ENCODE measurements at places on chromosomes 2 and 18. TPM values are rescaled to one million over a fixed set of nuclear protein-coding genes. Genes with fewer than 3 reads are reported as not detected.

Gene YES1
- polyA plus RNA-seq, result 8.4 TPM

Gene WNT10A
- 1.5 TPM for polyA plus RNA-seq

DNA sequence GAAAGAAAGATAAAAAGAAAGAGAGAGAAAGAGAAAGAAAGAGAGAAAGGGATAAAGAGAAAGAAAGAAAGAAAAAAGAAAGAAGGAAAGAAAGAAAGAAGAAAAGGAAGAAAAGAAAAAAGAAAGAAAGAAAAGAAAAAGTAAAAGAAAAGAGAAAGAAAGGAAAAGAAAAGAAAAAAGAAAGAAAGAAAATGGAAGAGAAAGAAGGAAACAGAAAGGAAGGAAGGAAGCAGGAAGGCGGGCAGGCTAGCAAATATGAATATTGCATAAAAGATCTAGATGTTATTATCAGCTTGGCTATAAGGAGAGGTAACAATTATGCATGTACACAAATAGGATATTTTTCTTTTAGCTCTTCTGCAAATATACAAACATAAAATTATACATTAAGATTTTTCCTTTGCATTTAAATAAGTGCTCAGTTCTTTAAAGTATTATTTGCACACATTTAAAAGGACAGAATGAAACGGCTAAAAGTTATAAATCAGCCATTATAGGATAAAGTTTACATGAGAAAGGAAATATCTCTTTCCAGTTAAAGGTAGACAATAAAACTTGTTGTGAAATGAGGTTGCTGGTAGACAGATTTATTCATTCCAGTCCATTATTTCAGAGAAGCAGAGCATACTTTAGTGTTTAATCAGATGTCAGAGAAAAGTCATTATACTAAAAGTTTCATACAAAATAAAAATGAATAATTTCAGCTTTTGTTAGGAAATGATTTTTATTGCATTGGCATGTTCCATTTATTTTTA, 511.4 kb downstream of the KCNJ3 start:
- H3K27me3 ChIP-seq, result no peaks in the 10 kb centered on the region
- no peak overlapping the region for H3K27ac ChIP-seq
- no peak overlapping the region for H3K4me3 ChIP-seq
- DNase-seq, result no peak

Gene KATNAL2
- polyA plus RNA-seq, result 3.1 TPM

Gene IAH1
- 55.8 TPM for polyA plus RNA-seq

DNA sequence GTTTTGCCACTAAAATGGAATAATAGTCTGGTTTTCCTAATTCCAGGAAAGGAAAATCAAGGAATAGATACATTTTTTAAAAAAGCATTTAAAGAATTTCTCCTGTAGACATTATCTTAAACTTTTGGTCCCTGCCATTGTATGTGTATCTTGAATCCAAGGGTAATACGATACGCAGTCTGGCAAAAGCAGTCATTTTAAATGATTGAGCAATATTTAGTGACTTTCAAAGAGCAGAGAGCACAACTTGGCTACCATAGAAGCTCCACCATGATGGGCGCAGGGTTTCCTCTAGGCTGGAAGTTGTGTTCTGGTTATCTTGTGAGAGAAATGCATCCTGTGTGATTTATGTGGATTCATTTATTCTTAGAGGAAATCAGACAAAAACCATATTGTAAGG, 92.9 kb downstream of the NEDD4L start:
- no peaks in the 10 kb centered on the region for H3K36me3 ChIP-seq
- peaks cover 7% of the 10 kb centered on the region for H3K4me1 ChIP-seq
- no peaks in the 10 kb centered on the region for H3K27me3 ChIP-seq
- H3K4me3 ChIP-seq, result no peak overlapping the region

Gene RGPD6
- 7.2 TPM for polyA plus RNA-seq

- no peaks in the 10 kb centered on the region for H3K36me3 ChIP-seq
- no peak overlapping the region for H3K4me3 ChIP-seq
- no peaks in the 10 kb centered on the region for H3K4me1 ChIP-seq
- no peaks in the 10 kb centered on the region for H3K27me3 ChIP-seq
- no peak overlapping the region for H3K27ac ChIP-seq
- DNase-seq, result no peak
Measured at GRCh38 chr2:163505281-163505680, 230.5 kb downstream of the FIGN start.

DNA sequence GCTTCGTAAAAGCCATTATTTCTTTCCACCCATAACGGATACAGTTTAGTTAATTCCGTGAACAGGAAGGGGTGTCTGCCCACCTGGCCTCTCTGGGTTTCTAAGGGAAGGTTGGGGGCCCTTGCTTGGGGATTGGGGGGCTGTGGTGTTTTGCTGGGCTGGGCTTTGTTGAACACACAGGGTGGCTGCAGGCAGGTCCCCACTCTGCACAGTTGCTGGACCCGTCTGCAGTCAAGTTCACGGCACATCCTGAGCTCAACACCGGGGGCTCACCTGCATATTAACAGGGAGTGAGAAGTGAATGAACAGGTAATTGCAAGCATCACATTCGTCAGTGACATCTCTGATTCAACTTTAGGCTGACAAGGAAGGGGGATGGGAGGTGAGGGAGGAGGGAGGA, 109.0 kb downstream of the ZNF516 start:
- DNase-seq, result no peak
- H3K4me1 ChIP-seq, result no peaks in the 10 kb centered on the region
- H3K27me3 ChIP-seq, result no peaks in the 10 kb centered on the region
- H3K4me3 ChIP-seq, result no peak overlapping the region

Gene GRB14
- polyA plus RNA-seq, result 6.7 TPM

DNA sequence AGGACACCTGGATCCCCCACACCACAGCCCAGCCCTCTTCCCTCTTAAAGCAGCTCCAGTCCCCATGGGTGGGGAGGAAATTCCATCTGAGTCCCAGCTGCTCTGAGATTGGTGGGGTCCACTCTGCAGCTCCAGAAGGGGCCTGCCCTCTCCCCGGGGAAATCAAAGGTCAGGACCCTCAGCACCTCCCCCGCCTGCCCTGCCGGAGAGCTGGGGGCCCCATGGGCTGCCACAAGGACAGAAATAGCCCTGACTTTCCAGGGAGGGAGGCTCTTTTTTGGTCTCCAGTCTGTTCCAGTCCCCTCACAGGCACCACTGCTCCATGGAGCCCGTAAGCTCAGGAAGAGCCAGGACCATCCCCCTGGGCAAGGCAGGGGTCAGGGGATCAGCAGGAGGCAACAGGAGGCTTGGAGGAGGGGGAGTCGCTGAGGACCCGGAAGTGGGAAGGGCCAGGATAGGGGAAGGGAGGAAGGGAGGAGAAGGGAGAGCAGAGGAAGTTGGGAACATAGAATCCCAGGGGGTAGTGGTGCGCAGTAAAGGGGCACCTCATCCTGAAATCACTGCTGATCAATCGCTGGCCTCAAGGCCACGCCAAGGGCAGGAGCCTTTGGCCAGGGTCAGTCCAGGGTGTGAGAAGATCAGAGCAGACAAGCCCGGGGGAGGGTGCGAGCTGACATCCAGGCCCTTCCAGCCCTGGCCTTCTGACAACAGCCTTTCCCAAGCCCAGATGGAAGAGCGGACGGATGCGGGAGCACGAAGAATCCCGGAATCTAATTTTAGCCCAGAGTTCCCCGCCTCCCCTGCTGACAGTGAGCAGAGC, 7.6 kb downstream of the ADRA2B start:
- peaks cover 13% of the 10 kb centered on the region for H3K4me1 ChIP-seq
- no peak overlapping the region for H3K4me3 ChIP-seq
- no peaks in the 10 kb centered on the region for H3K27me3 ChIP-seq

DNA sequence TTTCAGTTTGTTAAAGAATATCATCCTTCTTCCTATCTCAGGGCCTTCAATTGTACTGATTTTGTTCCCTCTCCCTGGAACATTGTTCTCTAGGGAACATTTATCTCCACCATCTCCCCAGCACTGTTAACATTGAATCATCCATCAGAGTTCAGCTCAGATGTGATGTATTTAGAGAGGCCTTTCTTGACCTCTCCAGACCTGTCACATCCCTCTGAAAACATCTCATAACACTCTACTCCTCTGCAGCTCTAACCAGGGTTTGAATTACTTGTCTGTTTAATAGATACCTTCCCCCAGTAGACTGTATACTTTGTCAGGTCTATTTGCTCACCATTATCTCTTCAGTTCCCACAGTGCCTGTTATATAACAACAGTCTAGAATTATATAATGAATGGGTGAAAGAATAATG, 98.6 kb downstream of the GALNT1 start:
- H3K27ac ChIP-seq, result no peak overlapping the region
- H3K4me3 ChIP-seq, result no peak overlapping the region
- H3K27me3 ChIP-seq, result no peaks in the 10 kb centered on the region
- DNase-seq, result no peak

Gene FAM237A
- polyA plus RNA-seq, result not detected

Gene ERICH2
- 0.14 TPM for polyA plus RNA-seq

DNA sequence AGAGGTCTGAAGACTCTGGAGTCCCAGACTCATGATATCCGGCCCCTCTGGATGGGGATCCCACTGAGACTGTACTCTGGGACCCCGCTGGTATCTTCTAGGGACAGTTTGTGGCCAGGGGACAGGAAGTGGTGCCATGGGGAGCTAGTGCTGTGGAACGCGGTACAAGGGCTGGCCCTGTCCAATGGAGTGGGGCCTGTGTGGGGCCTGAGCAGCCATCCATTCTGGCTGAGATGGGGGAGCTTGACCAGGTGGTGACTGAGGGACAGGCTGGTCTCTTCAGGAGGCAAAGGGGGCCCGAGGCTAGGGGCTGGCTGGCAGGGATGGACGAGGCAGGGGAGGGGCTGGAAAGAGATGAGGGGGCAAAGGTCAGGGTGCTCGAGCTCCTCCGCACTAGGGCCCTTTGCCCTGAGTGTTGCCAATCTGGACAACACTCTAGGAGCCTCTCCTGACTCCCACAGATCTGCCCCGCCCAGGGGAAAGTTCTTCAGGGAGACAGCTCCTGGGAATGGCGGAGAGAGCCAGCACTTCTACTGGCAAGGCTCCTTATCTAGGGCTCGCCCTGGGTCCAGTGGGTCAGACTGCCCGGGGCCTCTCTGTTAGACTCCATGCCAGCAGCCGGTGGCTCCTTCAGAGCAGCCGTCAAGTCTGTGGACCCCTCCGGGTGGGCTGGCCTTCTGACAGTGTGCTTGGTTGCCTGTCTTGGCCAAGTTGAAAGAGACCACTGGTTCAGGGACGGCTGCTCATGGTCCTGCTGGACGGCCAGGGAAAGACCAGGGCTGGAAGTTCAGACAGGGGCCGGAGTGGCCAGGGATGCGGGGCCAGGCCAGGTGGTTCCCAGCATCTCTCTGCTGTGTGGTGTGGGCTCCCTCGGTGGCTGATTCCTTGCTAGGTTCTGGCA, 12.3 kb downstream of the MALL start:
- H3K27me3 ChIP-seq, result no peaks in the 10 kb centered on the region
- H3K4me3 ChIP-seq, result no peak overlapping the region
- H3K36me3 ChIP-seq, result no peaks in the 10 kb centered on the region
- peaks cover 44% of the 10 kb centered on the region for H3K4me1 ChIP-seq
- DNase-seq, result no peak
- H3K27ac ChIP-seq, result peak overlapping the region; percentile 89

DNA sequence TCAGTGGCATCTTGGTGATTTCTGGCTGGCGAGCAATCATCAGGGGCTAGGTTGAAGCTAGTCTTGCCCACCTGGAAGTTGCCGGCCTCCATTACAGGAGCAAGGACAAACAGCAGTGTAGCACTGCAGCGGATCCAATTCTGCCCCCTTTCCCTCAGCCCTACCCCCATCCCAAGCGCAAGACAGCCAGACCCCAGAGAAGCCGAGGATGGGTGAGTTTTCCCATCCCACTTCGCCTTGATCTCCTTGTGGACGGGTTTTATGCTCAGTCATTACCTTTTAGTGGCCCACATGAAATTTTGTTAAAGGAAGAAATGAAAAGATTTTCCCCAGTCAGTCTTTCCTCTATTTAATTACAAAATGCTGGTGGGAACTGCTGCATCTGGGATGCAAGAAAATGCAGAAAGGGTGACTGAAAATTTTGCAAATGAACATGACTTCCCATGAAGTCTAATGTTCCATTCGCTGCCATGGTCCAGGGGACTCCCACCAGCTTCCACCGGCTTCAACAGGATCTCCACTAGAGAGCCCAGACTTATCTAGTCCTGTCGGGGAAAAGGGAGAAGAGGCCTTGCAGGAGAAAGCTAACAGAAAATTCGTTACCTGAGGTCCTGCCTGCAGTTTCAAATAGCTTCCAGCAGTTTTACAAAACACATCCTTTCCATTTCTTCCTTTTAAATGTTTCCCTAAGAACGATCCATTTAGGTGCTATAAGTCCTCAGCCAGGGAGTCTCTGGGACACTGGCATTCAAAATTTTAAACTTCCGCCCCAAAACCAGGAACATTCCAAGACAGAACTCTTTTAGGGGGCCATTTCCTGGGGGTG, 1.9 kb upstream of the HOXD9 start:
- H3K27me3 ChIP-seq, result peaks cover 87% of the 10 kb centered on the region
- peaks cover 50% of the 10 kb centered on the region for H3K4me1 ChIP-seq
- DNase-seq, result no peak
- no peak overlapping the region for H3K27ac ChIP-seq

Gene ACVR1C
- polyA plus RNA-seq, result 0.09 TPM

DNA sequence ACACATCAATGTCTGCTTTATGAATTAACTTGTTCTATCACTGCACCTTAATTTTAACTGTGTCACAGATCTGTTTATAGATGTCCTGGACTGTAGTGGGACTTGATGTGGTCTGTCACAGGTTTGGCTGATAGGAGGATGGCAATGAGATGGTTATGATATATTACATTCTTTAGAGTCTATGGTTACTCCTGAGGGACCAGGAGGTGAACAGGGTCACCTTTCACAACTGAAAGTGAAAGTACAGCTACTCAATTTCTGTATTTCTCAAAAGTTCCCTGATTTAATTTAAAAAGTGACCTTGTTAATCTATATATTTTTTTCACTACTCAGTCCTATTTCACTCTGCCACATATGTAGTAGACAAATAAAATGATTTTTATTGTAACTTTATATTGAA, 1284.1 kb upstream of the GYPC start:
- no peak overlapping the region for H3K27ac ChIP-seq
- H3K4me1 ChIP-seq, result no peaks in the 10 kb centered on the region
- no peaks in the 10 kb centered on the region for H3K27me3 ChIP-seq
- H3K4me3 ChIP-seq, result no peak overlapping the region

Gene ALKAL2
- 2.1 TPM for polyA plus RNA-seq

DNA sequence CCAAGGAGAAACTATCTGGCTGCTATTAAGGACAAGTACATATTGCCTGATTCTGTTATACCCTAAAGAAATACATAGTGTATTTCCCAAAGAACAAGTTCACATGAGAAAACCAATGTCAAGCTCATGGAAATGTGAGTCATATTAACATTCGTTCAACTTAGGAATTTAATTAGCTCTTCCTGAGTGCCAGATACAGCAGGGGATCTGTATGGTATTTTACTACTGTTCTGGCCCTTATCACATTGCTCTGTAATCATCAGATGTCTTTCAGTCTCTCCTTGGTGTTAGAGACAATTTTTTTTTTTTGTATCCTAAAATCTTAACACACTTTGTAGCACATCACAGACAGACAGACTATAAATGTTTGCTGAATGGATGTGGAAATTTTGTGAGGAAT, 395.0 kb upstream of the CRIM1 start:
- DNase-seq, result no peak
- H3K27ac ChIP-seq, result no peak overlapping the region
- H3K36me3 ChIP-seq, result no peaks in the 10 kb centered on the region

- H3K27me3 ChIP-seq, result no peaks in the 10 kb centered on the region
- peaks cover 5% of the 10 kb centered on the region for H3K36me3 ChIP-seq
- DNase-seq, result no peak
Measured at GRCh38 chr18:62144338-62144737, 42.5 kb downstream of the PIGN start.

All from spleen (tissue), 13 donors.